ENCODE measurements at places on chromosomes 5 and 9.

DNA sequence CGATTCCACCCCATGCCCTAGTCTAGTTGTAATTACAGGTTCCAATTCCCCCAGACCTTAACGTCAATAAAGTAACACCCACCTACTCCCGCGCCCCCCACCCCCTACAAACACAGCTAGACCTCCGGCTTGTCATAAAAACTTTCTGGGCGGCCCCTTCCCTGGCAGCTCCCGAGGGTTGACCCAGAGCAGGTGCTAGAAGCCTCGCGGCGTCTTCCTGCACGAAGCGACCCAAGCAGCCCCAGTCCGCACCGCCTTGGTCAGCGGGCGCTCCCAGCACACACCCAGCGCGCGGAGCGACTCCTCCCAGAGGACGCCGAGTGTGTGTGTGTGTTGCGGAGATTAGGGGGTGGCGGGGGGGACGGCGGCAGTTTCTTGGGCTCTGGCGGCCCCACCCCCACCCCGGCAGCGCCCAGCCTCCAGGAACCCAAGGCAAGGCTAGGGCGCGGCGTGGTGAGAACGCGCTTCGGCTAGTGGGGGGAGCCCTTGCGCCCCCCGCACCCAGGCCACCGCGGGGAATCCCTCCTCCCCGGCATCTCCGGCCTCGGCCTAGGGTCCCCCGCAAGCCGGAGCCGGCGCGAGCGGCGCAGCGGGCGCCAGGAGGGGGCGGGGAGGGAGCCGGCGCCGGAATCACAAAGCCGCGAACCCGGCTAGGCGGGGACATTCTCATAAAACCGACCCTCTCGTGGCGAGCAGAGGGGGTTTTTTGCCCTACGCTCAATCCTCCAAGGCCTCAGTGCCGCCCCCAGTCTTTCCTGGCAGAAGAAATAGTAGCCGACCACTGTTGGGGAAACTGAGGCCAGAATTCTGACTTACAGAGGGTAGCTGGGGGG, 2.2 kb downstream of the PCDH1 start:
- no peak for DNase-seq

- DNase-seq = no peak
Observed at GRCh38 chr9:109238655-109239054, 71.6 kb upstream of the FRRS1L start.

DNA sequence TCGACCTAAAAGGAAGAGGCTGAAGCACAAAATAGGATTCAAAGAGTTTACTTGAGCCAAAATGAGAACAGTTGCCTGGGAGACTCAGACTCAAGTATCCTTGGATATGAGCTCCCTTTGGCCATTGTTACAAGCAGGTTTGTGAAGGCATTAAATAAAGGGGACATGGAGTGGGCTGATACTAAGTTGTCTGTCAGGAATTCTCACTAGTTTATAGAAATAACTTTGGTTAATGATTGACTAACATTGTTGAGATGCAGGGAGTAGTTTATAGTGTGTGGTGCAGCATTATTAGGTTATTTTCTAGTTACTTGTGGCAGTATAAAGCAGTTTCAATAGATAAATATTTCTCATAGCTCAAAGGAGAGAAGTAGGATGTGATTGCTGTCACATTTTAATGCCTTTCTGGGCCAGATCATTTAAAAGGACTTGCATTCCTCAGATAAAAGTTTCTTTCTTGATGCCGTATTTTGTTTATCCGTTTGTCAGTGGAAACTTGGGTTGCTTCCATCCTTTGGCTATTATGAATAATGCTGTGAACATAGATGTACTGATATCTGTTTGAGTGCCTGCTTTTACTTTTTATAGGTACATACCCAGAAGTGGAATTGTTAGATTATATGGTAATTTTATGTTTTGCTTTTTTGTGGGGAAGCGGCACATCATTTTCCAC, 9.1 kb downstream of the AP3S1 start:
- no peak for DNase-seq

DNA sequence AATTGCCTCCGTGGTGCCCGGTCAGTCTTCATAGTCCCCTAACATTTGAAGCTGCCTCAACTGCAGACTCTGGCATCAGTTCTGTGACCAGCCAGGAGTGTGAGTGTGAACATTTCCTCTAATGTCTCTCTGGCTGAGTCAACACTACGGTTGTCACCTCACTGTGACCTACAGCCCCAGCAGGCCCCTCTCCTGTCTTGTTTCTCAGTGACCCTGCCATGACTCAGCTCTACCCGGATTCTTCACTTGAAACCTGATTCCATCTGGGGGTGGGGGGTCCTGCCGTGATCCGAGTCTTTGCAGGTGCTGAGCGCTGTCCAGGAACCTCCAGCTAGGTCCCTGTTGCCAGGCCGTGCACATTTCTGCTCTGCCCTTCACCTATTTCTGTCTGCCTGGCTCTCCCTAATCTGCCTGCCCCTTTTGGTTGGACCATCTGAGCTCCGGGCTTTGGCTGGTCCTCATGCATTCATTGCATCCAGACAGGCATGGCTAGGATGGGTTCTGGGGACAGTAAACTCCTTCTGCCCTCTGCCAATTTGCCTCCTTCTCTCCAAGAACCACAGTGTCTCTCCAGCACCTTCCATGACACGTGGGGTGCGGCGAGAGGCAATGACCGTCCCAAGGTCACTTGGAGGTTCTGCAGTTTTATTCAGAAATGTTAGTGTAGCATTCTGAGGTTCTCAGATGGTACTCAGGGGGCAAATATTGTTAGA, 24.2 kb downstream of the STC2 start:
- DNase-seq = no peak

DNA sequence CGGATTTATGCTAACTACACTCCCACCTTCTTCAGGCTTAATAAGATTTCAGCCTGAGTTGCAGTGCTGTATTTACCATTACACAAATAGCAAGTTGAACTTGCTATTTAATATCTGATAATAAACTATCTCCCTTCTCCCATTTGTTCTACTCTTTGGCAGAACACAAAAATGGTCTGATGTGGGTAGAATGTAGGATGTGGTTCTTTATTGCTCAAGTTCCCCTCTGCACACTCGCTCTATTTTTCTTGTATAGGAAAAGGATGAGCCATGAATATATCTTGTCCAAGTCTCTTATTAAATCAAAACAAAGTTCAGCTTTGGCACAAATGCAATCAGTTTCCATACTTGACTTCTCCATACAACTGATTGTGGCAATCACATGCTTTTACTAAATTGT, 37.2 kb upstream of the KIF2A start:
- DNase-seq = no peak

- no peak for DNase-seq
Observed at GRCh38 chr5:169860585-169860984, 119.7 kb downstream of the INSYN2B start.

GRCh38 chr5:40572391-40572790, 107.3 kb upstream of the PTGER4 start:
- no peak for DNase-seq

DNA sequence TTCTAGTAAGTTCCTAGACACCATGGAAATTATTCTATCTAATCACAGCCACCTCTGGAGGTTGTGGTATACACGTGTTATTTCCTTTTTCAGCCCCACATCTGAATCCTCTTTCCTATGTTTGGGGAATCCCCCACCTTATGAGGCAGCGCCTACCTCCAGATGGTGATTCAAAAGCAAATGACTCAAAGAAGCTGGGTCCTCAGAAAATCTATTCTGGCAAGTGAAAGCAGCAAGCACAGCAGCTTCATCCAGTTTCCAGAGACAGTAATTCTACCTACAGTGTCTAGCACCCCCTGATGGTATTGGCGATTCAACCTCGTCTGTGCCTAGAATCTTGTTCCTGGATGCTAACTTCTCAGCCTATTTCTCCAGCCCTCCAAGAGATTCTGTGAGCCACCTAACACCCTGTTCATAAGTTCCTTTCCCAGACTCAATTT, 43.0 kb downstream of the STRBP start:
- DNase-seq = no peak

DNA sequence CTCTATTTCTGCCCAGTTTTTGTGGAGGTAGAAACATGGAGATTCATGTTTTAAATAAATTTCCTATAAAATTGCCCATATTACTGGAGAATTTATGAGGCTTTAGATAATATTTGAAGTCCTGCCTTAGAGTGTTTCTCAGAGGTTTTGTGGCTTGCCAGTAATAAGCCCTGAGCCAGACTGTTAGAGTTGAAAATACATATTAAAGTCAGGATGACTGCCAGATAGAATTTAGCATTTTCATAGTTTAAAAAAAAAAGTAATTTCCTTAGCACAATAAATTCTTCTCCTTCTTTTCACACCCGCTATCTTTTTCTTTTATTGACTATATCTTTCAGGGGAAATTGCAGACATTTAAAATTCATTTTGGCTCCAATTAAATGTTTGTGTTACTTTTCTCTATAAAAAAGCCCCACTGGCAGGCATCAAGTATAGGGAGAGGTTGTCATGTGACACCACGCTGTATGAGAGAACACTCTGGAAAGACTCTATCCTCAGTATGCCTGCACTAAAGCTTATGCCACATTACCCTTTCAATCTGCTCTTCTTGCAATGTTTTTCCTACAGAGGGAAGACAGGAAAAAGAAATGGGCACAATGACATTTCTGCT, 135.2 kb downstream of the MPDZ start:
- no peak for DNase-seq

GRCh38 chr5:172640822-172641358, at the start of gene NEURL1B:
TSS of gene NEURL1B (plus strand) at chr5:172641263. CDS start at chr5:172641407, 144 bp downstream.
- DNase-seq = no peak

- no peak for DNase-seq
Observed at GRCh38 chr5:53575101-53575500, 14.7 kb downstream of the NDUFS4 start.

- no peak for DNase-seq
Observed at GRCh38 chr5:143234162-143234842, 169.2 kb downstream of the NR3C1 start.

DNA sequence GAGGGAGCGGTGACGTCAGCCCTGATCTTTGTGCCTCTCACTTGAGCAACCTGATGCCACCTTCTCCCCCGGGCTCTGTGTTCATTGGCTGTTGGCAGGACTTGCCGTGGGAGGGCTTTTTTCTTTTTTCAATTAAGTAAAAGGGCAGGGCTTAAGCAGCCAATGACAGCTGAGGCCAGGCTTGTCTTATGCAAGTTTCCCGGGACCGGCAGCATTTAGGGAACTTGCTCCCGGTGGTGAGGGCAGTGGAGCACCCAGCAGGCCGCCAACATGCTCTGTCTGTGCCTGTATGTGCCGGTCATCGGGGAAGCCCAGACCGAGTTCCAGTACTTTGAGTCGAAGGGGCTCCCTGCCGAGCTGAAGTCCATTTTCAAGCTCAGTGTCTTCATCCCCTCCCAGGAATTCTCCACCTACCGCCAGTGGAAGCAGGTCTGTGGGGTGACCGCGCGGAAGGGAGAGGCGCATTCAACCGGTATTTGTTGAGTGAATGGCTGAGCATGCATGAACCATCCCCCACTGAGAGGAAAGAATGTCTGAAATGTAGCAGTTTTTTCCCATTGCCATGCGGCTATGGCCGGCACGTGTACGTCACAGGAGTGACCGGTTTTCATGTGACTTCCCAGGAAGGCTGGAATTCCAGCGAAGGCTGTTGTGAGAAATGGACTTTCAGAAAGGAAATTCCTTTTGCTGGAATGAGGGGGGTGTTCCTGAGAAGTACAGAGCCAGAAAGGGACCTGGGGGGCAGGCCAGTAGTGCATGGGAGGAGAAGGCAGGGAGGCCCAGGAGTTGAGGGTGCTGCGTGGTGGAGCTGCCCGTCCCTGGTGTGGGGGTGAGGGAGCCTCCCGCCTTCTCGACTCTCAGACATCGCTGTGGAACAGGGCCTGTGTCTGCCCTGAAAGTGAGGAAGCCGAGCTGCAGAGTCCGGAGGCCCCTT, 29.0 kb downstream of the PTGES2 start:
- DNase-seq = no peak

DNA sequence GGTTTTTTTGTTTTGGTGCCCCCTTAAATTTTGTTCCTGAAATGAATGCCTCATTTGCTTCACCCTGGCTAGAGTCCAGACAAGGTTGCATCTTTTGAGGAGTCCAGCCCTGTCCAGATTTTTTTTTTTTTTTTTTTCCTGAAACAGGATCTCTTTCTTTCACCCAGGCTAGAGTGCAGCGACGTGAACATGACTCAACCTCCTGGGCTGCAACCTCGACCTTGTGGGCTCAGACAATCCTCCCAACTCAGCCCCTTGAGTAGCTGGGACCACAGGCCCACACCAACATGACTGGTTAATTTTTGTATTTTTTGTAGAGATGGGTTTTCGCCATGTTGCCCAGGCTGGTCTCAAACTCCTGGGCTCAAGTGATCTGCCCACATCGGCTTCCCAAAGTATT, 469.0 kb upstream of the BRINP1 start:
- no peak for DNase-seq

GRCh38 chr9:135329571-135330306, 149.8 kb upstream of the PPP1R26 start:
- DNase-seq = no peak
